Activated T-helper 1 cell treated with Interleukin-2 at 50 U/mL for 16 hours (primary cell): ENCODE measurements at places on chromosomes 7 and 10.

- no peak for DNase-seq
Measured at GRCh38 chr7:94398841-94399240, 4.1 kb downstream of the COL1A2 start.

- DNase-seq = no peak
Measured at GRCh38 chr10:108690530-108690929, 1232.8 kb downstream of the XPNPEP1 start.

DNA sequence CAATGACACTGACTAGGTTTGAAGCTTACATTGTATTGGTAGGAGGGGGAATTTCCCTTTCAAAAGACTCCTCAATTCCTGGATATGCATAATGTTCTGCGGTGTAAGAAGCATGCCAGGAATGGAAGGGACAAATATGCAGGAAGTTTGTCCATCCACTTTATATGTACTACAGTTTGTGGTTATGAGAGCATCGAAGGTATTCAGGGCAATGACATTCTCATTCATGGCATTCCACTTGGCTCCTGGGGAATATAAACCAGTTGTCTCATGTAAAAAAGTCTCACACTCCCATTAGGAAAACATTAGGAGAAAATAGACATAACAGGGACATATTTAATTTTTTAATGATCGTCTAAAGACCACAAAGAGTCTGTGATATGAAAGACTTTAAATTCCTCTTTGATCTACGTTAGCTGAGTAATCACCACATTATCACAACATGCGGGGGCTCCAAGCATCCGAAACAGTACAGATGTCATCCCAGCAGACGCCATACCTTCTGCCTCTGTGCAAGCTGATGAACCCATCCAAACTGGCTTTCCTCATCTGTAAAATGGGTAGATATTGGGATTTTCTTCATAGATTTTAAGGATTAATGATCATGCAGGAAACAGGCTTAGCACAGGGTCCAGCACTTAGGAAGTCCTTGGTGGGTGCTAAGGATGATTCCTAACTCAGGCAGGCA is 675.3 kb downstream of the INHBA start:
- no peak for DNase-seq

DNA sequence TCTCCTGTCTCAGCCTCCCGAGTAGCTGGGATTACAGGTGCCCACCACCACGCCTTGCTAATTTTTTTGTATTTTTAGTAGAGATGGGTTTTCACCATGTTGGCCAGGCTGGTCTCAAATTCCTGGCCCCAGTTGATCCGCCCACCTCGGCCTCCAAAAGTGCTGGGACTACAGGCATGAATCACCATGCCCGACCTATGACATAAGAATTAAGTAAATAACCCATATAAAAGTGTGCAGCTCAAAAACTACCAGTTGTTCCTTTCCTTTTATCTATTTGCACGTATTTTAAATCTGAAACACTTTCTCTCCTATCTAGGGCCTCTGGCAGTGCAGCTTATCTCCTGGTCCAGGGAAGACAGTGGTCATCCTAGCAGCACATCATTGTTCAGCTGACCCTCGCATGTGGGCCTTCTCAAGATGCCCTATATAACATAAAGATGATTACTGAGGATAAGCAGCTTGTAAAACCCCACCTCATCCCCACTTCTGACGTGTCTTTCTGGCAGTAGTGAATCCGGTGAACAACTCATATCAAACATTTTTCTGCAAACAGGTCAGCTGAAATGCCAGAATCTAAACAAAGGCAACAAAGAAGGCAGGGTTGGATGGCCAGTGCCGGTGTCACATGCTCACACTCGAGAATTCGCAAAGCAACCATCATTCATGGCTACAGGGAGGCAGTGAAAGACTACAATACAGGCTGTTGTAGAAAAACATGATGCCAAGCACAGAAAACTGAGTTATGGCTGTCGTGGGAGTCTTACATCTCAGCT is 36.0 kb upstream of the KCNIP2 start:
- DNase-seq = no peak

DNA sequence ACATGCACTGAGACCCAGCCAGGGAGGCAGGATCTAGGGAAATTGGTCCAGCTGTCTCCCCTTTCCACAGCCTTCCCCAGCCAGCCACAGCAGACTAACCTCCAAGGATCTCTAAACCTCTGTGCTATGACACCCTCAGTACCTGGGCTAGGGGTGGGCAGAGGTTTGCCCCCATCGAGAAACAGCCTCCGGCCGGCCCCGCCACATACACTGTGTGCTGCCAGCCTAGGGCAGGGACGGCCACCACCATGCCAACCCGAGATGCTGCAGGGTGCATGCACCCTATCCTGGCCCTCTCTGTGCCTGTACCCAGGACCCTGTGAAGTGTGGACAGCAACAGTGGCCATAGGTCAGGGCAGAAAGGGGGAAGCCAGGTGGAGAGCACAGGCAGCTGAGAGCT is 58.1 kb downstream of the PARP12 start:
- no peak for DNase-seq

DNA sequence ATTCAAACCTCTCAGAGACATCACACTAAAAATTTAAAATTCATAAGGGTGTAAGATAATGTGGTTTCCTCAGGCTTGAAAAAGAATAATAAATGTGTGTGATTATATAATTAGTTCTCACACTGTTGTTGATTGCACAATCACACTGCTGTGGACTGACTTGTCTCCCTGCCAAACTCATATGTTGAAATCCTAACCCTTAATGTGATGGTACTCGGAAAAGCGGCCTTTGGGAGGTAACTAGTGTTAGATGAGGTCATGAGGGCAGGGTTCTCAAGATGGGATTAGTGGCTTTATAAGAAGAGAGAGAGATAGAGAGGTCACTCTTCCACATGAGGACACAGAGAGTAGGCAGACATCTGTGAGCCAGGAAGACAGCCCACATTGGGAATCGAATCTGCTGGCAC is 128.5 kb upstream of the COL1A2 start:
- DNase-seq = no peak

DNA sequence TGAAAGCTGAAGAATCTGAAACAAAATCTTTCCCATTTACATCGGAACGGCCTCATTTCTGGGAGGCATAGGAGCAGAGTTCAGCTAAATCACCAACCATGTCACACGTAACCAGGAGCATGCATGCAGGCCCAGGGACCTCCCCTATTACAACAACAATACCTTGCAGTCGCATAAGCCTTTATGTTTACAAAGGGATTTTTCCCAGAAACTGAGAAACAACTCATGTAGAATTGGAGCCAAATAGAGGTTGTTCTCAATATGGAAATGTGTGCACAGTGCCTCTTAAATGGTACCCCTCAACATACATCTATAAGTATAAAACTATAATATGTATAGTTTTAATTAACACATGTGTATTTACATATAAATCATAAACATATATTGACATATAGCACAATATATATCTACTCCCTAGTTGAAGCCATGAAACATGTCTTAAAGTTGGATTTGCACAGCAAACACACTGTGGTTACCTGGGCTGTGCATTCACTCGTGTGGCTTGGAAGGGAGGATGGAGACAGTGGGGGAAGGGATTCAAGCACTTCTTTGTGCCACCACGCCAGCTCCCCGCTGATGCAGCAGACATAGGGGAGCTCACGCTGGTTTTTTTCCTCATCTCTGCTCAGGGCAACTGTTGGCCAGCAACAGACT is 35.0 kb upstream of the DGKI start:
- no peak for DNase-seq

DNA sequence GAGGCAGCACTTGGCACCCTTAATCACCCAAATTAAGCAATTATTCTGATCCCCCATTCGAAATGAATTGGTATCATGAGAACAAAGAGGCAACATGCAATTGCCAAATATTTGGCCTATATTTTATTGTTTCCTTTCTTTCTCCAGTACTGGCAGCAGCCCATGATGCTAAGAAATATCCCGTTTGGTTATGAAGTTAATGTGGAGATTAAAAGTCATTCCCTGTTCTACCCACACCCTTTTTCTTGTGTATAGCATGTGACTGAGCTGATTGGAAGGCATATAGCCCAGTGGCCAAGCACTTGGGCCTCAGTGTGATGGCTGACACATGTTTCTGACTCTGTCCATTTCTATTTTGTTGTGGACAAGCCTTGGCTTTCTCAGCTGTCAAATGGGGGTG is 692.3 kb upstream of the GALNT17 start:
- no peak for DNase-seq

GRCh38 chr10:124007102-124007772 is 86.2 kb downstream of the CHST15 start:
- no peak for DNase-seq

DNA sequence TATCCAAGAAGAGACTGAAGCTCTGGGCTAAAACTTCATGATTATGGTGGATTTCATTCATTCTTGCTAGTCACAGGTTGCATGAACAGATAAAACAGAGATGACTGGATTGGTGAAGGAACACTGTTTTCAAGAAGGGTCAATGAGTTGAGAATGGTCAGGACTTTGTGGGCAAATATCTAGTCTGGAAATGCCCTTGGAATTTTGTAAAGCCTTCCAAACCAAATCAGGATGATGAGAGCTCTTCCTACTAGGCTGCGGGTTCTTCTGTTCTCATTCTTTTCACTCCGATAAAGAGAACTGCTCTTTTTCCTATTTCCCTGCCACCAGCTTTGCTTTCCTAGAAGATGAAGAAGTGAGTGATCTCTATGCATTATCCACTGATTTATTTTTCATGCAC is 171.4 kb downstream of the ARID5B start:
- DNase-seq = no peak

DNA sequence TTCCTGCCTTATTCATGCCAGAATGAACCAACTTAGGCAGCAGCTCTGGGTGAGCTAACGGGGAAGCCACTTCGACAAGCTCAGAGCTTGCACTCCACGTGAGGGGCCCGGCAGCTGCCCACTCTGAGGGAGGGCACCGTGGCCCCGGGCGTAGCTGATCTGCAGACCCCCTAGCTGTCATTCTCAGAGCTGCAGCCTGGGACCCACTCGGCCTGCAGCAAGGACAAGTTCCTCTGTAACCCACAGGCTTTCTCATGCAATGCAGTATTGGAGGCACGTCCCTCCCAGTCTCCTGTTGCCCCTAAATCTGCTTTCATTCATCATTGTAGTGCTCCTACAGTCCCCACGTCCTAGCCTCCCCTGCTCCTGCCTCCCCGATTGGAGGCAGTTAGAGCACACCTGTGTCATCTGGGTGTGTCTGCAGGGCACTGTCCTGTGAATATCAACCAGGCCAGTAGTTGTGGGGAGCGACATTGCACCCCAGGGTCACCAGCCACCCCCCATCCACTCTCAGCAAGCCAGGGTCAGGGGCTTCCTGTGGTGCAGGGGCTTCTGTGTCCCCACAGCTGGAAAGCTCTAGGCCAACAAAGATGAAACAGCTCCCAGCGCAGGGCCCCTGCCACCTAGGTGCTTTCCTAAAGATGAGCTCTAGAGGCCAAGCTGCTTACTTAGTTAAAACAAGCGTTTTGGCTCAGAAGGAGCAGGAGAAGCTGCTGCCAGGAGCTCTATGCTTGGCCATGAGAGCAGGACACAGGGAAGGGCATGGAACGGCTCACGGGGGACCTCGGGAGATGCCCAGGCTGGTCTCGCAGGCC is 333.6 kb downstream of the ADARB2 start:
- no peak for DNase-seq

DNA sequence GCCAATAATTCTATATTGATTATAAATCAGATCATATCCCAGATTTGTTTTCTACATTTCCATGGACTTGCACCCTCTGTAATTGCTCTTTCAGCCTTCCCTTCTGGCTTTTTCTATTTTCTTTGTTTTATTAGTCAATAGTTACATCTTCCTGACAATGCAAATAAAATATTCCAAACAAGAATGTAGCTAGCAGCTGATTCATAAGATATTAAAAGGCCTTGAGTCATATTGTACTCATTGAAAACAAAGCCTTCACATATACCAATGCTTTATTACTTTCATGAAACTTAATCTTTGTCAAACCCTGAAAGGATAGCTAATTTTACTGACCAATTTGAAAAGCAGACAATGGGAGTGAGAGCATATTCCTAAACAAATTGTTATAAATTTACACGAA is 10.7 kb upstream of the SFMBT2 start:
- no peak for DNase-seq

- DNase-seq = no peak
Measured at GRCh38 chr10:84179059-84179710, 5.6 kb downstream of the GPR15LG start.

GRCh38 chr10:66625709-66626590 is 299.9 kb upstream of the LRRTM3 start:
- DNase-seq = no peak

DNA sequence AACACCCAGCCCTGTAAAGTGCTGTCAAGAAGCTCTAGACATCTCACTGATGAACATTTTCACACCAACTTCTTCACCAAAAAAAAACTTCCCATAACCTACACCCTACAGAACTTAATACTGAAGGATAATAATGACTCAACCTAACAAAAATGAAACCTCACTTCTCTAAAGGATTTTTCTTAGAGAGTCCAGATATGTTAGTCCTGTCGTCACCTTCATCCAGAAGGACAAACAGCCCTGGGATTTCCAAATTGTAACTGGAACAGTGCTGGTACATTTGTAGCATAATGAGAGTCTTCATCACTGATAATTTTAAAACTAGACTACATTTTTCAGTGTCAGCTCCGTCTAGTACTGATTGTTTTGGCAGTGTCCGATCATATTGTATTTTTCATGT is 528.6 kb upstream of the CELF2 start:
- DNase-seq = no peak

- no peak for DNase-seq
Measured at GRCh38 chr7:3068530-3068929, 24.9 kb upstream of the CARD11 start.

DNA sequence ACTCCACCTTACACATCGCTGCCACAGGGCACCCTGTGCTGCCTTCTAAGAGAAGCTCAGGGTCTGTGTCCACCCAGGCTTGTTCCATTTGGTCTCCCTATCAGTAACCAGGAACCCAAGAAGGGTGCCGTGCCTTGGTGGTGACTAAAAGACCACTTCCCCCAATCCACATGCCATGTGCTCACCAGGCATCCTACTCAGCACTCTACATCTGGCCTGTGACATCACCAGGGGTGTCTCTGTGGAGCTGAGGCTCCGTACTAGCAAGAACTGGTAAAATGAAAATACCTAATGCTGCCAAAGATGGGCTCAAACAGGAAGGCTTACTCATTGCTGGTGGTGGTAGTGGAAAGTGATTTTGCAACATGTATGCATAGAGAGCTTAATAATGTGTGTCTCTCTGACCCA is 19.0 kb upstream of the C10orf71 start:
- DNase-seq = no peak

GRCh38 chr7:150962553-150963399 is 15.3 kb downstream of the KCNH2 start:
- DNase-seq = no peak

GRCh38 chr7:107474104-107474521 is 4.3 kb downstream of the GPR22 start:
- DNase-seq = no peak

DNA sequence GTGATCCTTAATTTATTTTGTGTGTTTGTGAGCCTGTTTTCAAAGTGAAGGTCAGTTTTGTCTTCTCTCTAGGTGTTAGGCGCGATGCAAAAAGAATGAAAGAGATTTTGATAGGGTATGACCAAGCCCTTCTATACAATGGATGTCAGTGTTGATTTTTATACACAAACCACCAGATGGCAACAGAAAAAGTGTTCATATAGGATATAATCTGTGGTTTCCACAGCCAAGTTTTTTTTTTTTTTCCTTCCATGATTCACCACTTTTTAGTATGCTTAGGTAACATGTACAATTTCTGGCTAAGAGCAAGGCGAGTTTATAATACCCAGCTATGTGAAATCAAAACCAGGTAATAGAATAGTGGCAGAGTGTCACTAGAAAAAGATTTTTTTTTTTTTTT is 8.1 kb downstream of the SDK1 start:
- DNase-seq = no peak
